Stimulated activated CD4-positive, alpha-beta T cell treated with anti-CD3 and anti-CD28 coated beads, Interleukin-15, amount 100 ng/mL, for 1 hour (primary cell): ENCODE measurements at places on chromosomes 2 and 18.

- no peak for DNase-seq
Measured at GRCh38 chr2:95234286-95234785, 27.0 kb downstream of the ZNF892 start.

DNA sequence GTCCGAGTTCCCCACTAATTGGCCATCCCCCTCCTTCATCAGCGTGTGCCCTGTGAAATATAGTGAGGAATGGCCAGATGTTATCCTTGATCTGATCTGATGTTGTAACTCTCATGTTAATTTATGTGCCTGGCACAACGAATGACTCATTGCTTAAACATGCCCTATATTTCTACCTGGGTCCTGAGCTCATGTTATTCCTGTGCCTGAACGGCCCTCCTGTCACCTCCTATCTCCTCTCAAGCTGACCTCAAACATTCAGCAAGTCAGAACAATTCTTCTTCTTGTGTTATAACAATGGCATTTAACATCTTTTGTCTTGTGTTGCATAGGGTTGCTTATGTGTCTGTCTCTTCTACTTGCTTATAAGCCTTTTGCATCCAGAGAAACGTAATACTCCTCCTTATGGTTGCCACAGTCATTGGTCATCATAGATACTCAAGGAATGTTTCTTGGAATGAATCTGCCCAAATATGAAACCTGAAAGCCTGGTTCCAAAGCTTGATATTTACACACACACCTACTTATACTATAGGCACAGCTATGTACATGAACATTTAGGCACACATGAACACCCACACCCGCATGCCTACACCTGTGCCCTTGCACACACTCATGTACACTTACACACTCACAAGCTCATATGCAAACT is 80.2 kb upstream of the PHLPP1 start:
- no peak for DNase-seq

GRCh38 chr2:114821055-114821454 is 378.6 kb downstream of the DPP10 start:
- no peak for DNase-seq

- no peak for DNase-seq
Measured at GRCh38 chr2:225600444-225600843, 200.9 kb downstream of the NYAP2 start.
